Stimulated activated CD4-positive, alpha-beta T cell treated with anti-CD3 and anti-CD28 coated beads, Interleukin-1b, Interleukin-23, amount 100 ng/mL, for 4 hours (primary cell): ENCODE measurements at places on chromosomes 2 and 18.

- DNase-seq = no peak
Observed at GRCh38 chr2:64989982-64990614, 899 bp downstream of the SLC1A4 start.

DNA sequence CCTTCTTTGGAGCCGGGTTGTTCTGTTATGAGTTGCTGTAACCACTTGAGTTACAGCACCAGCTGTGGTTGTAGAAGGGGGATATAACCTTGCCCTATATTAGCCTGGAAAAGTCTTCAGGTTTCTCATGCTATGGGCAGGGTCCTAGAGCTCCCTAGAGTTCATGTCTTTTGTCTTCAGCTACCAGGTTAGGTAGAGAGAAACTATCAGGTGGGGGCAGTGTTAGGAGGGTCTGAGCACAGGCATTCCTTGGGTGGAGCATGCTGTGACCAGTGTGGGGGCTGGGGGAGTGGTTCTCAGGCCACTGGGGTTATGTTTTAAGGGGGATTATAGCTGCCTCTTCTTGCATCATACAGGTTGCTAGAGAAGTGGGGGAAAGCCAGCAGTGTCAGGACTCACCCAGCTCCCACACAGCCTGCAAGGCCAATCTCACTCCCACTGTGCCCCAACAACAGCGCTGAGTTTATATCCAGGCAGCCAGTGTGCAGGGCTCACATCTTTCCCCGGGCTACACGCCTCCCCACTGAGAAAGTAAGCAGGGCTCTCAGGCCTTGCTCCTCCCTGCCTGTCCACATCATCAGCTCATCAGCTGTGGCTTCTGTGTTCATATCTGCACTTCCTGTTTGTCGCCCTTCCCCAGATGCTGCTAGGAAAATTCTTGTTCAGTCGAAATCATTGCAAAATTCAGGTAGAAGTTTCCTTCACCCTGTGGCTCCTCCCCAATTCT is 133.8 kb upstream of the NRXN1 start:
- no peak for DNase-seq

DNA sequence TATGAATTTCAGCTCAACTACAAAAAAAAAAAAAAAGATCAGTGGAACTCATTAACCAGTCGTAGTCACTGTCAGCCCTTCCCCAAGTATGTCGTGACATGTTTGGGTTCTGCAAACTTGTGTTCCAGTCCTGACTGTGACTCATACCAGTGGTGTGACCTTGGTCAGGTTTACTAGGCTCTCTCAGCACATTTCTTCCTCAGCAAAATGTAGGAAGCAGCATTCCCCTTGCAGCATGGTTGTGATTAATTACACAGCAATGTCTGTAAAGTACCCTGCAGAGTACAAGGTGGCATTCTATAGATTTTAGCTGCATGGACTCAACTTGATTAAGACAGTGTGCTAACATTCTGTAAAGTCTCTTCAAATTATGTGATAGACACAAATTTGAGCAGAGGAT is 156.9 kb downstream of the LAMA1 start:
- DNase-seq = no peak

GRCh38 chr18:44537526-44537925 is 143.2 kb upstream of the SETBP1 start:
- no peak for DNase-seq

DNA sequence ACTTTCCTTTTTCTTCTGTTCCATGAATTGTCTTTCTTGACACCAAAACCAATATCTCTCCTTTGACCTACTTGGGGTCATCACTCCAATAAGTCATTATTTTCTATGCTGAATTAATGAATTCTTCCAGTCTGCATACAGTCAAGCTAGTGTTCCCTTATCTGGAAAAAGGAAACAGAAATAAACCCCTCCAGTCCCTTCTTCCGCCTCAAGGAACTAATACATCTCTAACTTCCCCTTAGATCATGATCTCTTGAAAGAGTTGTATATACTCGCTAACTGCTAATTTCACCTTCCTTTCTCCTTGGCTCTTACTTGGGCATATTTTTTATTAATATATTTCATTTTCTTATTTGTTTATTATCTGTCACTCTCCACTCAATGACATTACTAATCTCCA is 7.3 kb upstream of the ARHGAP15 start:
- no peak for DNase-seq

DNA sequence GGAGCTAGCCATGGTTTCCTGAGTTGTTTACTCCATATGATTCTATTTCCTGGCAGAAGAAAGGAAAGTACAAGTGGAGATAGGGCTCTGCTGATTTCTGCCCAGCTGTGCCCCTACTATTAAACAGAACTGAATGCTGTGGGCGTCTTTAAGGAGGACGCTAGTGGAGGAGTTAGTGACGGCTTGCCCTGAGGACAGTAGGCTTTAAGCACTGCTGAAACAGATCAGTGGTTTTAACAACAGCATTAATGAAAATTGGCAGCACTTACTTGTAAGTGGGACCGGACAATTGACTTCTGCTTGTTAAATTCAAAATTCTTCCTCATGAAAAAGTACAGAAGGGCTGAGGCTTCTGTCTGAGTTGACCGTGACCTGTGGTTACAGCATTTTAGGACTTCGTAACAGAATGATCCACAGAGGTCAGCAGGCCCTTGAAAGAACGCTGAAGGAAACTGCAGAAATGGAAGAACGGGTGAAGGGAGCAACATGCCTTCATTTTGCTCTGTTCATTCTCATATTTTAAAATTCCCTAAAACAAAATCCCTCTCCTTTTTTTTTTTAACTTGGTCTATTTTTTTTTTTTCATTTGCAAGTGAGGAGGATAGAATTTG is 80.6 kb upstream of the CCDC195 start:
- DNase-seq = no peak

- no peak for DNase-seq
Observed at GRCh38 chr2:238077292-238077691, 16.5 kb downstream of the SCLY start.

- no peak for DNase-seq
Observed at GRCh38 chr2:54529935-54530334, 73.8 kb downstream of the SPTBN1 start.
